ENCODE measurements at places on chromosomes 7 and 10.

DNA sequence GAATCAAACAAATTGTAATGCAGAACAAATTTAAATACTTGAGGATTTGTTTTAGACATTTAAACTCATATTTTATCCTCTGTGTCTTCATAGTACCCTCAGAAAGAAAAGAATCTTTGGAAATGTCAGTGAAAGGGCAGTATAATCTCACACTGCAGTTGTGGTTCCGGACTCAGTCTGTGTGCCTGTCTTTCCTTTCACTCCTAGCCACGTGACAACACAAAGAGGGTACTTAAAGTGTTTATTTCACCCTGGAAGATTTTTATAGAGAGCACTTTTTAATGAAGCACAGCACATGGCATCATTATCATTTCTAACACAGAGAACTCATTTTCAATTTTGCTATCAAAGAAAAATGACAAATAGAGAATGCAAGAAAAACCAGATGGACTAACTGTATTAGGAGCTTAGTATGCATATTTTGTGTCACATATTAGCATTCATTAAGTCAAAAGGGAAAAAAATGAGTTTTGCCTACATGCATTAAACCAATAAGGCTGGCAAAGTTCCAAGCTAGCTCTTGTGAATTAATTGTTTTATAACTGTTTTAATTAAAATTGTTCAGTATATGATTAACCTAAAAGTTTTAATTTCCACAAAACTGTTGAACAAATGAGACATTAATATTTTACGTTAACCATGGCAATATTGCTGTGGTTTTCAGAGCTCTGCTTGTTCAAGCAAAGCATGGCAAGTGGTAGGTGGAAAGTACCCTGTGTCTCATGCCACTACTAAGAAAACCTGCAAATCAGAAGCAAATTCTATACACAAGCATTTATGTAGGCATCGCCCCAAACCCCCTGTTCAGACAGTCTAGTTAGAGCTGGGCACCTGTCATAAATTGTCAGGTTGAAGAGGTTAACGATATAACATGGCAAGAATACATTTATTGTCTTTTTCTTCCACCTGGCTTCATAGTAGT lies 65.9 kb downstream of the AUTS2 start:
- no peak for DNase-seq

- no peak for DNase-seq
These were observed 7.2 kb downstream of the GCC1 start for GRCh38 chr7:127578036-127578684.

GRCh38 chr10:34078017-34078744 lies 736.9 kb downstream of the PARD3 start:
- no peak for DNase-seq

GRCh38 chr10:61812052-61812721 lies 89.3 kb upstream of the ARID5B start:
- no peak for DNase-seq

DNA sequence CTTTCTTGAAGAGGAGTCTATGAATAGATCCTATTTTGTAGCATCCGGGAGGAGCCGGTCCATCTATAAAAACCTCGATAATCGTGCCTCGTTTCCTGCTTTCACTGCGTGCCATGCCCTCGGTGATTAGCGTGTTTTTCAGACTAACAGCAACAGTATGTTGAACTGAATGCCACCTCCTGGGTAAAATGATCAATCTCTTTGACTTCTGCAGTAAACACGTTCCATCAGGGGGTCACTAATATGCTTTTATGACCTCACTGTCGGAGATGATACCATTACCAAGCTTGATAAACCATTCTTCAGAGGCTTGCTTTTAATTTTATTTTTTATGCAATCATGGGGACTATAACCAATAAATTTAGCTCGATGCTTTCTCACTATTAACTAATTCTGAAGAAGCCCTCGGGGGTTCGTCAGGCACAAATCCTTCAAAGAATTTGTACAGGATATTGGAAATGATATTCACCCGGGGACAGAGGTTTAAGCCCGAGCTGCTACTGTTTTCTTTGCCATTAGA lies 228.3 kb downstream of the ADARB2 start:
- DNase-seq, result no peak

DNA sequence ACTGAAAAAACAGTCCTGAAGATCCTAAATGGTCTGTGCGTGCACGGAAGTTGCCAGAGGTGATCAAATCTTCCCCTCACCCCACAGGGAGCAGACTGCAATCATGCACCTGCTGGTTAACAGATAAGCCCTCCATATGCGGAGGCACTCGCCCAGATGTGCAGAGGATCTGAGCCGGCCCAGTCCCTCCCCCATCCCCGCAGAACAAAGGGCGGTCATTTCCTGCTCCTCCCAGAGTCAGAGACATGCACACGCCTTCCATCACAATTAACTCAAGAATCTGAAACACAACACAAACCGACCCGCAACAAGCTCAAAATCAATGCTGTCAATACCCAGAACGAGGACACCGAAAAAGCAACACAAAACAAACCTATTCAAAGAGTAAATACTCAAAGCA lies 24.2 kb downstream of the CRTAC1 start:
- no peak for DNase-seq

DNA sequence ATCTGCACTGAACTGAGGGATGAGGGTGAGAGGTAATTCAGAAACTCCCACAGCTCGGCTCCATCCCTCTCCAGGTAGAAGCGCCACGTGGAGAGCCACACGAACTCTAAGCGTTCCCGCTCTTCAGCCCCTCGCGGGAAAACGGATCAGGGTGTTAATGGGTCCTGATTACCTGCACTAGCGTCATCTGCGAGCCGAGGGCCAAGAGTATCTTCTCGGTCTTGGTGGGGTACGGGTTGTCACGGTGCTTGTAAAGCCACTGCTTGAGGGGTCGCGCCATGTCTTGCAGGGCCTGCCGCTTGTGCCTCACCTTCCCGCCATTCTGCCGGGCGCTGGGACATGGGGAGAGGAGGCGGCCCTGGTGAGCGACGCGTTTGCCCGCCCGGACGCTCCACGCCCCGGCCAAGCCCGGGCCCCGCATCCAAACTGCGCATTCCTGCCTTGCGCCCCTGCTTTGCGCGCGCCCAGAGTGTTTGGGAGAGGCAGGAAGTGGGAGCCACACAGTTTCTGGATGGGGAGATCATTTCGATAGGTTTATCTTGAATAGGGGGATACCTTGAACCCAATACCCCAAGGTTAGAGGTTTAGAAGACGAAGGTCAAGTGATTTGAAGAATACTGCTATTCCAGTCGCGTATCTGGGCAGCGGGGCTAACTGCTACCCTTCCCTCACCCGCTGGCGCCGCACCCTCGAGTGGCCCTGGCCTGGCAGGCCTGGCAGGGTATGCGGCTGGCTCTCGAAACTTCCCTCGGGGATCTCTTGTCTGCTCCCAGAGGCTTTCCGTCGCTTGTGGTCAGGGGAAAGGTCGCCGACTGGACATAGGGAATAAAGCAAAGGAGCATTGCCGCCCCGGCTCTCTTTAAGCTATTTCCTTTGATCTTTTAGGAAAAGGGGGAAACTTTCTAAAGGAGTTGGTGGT lies 4.2 kb downstream of the MKX start:
- no peak for DNase-seq

- DNase-seq, result no peak
These were observed 854 bp downstream of the MTG1 start for GRCh38 chr10:133394801-133395221.

- DNase-seq, result peak; percentile 37
These were observed 32.9 kb upstream of the KMT2E start for GRCh38 chr7:104980841-104981671.

Data from frontal cortex (tissue), 4 donors.